Amniotic stem cell (primary cell): ENCODE measurements at places on chromosomes 12 and 14.

DNA sequence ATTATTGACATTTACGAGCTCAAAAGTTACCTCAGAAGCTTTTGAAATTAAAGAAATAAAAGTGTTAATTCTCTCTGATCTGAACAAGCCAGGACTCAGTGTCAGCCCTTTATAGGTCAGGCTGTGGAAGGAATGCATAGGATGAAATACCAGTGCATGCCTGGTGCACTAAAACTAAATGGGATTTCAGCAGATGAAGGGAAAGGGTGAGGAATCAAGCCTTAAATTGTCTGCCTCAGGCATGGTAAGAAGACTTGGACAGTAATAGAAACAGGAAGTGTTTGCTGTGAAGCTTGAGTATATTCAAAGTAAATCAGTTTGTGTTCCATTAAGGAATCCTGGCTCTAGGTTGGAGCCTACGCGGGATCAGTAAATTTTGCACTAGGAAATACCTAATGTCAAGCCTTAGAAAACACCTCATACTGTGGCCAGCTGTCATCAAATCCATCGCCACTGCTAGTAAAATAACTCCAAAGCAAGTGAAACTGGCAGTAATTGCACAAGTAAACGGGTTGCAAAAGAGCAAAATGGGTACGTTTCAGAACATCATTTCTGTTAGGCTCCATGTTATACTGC is 76.3 kb downstream of the PDE3A start:
- DNase-seq = no peak

DNA sequence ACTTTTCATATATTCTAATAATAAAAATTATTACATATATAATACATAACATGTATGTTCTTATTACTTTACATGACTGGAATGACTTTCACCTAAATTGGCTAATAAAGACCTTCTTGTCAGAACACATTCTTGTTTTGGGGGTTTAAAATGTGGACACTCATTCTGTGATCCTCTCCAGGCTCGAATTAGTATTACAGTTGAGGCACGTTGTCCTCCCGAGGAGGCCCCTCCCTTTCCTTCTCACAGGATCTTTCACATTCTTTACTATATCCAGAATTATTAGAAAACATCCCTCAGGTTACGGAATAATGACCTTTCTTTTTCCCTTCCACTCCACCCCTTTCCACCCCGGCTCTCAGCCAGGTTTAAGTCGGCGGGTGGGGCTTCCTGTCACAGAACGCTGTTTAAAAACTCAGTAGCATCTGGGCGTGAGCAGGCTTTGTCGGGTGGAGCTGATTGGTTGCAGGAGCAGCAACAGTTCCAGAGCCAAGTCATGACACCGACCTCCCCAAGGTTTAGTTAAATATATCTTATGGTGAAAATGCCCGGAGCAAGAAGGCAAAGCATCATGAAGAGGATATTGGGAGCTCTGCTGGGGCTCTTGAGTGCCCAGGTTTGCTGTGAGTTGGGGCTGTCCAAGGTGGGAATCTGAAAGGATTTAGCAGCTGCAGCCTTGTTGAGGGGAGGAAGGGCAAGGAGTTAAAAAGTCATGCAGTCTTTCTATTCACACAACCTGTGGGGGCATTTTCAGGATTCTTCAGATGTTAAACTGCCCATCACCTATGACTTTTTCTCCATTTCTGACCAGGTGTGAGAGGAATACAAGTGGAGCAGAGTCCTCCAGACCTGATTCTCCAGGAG is 396.7 kb upstream of the OR4E1 start:
- no peak for DNase-seq

DNA sequence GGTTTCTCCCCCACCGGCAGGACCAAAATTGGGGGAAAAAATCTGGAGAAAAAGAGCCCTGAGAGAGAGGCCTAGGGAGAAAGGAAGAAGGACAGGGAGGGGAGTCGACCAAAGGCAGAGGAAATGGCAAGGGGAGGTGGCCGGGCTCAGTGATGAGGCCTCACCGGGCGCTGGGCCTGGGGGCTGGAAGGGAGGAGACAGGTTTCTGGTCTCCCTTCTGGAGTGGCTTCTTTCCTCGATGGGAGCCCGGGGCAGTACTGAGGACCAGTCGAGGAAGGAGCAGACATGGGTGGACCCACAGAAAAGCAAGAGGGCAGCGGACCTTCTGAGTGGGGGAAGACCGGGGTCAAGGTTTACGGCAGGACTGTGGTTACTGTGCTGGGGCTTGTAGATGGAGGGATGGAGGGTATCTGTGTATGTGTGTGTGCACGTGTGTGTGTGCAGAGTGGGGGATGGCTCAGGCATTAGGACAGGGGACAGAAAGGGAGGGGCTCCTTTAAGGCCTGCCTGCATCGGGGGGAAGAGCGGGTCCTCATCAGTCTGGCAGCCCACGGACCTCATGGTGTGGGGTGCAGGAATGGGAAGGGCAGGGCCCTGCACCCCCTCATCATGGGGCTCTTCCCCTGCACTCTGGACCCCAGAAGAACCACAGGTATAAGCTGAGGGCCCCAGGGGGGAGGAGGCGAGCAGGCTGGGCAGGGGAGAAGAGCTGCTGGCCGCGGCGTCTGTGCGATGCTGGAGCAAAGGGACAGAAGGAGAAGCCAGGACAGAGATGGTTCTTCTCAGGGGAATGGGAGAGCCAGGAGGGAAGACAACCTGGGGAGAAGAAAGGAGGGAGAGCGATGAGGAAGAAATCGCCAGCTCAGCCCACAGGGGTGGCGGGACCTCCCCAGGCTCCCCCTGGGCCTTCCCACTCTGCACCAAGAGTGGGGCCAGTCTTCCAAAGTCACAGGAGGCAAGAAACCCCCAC is 15.1 kb upstream of the RPLP0 start:
- no peak for DNase-seq

DNA sequence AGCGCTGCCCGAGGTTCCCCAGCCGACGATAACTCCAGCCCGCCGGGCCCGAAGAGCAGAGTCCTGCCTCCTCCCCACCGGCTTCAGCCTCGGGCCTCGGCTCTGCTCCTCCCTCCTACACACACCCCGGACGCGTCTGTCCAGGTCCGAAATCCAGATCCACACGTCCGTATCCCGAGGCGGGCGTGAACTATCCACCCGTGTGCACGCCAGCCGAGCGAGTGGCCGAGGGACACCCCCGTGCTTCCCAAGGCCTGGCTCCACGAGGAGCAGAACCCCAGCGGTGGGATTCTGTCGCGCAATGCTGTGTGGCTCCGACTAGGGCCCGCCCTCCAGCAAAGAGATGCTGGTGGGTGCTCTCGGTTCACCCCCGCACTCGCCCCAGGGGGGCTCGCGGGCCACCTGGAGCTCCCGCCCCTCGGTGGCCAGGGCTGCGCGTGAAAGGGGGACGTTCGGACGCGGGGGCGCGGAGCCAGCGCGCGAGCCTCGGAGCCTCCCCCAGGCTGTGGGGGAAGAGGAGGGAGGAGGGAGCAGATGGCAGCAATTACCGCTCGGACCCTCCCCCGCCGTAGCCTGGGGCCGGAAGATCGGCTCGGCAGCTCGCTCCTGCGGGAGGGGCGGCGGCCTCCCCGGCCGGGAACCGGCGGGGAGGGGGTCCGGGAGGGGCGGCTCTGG is 18.9 kb upstream of the ANKRD33 start:
- no peak for DNase-seq

DNA sequence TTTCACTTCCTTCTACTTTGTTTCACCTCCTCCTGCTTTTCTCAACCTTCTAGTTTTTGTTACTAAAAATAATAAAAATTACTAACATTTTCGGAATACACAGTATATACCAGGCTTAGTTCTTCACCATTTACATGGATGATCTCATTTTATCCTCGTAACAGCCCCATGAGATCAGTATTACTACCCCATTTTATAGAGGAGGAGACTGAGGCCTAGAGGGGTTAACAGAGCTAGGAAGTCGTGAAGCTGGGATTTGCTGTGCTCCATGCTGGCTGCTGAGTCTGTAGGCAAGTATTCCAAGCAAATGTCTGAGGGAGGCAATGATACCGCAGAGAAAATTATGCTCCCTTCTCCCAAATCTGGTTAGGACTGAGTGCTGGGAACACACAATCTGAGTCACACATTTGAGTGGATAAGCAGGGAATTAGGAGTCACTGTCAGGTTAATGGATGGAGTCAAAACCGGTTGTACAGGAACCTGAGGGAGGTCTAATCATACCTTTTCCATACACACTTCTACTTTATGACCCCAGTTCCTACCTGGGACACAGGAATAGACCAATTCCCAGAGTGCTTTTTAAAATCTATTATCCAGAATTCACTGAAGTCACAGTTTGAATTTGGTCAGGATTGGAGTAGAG is 51.1 kb downstream of the ZFYVE26 start:
- DNase-seq = no peak

GRCh38 chr14:67581643-67582042 is 18.4 kb downstream of the PIGH start:
- no peak for DNase-seq

GRCh38 chr12:64687816-64688215 is 71.4 kb downstream of the GNS start:
- no peak for DNase-seq

- no peak for DNase-seq
Measured at GRCh38 chr14:89613260-89614008, 196.4 kb upstream of the FOXN3 start.

DNA sequence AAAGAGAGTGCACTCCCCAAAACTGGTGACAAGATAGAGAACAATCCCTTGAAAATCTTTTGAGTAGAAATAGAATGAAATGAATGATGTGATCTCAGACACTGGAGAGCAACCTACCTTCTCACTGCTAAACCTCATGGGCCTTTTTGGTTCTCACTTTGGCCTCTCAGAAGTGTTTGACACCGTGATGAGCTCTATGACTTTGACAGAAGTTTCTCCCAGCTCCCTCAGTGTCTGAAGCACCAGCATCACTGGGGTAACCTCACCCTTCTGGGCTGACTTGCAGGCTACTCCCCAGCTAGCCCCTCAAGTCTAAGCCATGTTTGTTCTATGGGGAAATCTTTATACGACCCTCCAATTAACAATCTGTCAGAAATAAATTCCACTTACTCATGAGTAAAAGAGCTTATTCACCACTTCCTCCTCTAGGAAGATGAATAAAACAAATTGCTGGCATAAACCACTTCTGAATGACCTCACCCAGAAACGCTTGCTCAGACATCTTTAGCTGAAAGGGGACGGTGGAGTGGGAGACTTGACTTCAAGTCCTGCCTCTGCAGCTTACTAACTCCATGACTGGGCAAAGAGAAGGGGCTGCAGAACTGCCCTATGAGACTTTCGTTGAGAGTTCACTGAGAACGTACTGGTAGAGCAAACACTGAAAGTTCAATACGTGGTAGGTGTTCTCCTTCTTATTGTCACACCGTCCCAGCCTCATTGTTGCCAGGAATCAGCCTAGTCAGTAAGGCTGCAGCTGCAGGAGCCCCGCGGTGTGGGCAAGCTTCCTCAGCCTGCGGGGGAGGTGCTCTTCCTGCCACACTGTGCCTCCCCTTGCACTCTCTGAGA is 46.5 kb downstream of the ST8SIA1 start:
- DNase-seq = no peak

GRCh38 chr12:47762850-47763465 is 4.3 kb upstream of the RAPGEF3 start:
- DNase-seq = no peak

- no peak for DNase-seq
Measured at GRCh38 chr14:101726295-101726953, 35.1 kb upstream of the PPP2R5C start.
